ENCODE measurements at places on chromosomes 5 and 9.

DNA sequence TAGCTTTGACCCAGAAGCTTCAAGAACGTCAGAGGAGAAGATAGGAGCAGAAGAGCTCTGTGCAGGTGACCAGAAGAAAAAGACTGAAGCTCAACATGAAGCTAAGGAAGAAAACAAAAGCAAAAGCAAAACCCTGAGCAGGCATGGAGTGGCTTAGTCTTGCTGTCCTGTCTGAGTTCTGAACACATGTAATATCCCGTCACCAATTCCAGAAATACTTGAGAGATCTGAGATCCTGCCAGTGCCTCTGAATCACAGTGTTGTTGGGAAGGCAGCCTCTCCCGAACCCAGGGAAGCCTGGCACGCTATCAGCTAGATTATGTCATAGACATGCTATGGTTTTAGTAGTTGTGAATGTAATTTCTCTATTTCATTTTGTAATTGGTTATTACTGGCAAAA, 235.7 kb downstream of the ICE1 start:
- no peak for DNase-seq

DNA sequence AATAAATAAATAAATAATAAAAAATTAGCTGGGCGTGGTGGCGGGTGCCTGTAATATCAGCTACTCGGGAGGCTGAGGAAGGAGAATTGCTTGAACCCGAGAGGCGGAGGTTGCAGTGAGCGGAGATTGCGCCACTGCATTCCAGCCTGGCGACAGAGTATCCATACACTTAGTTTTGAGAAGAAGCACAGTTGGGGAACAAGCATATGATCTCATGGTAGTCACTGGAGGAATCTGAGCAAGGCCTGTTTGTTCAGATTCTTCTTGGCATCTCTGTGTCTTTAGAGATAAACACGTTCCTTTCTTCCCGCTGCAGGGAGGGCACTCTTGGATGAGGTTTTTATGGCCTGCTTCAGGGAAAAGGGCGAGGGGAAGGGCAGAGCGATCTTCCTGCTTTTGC, 15.6 kb upstream of the DENND1A start:
- no peak for DNase-seq

- no peak for DNase-seq
Observed at GRCh38 chr9:121281614-121282276, 13.8 kb downstream of the GSN start.

GRCh38 chr9:111271047-111271446, 59.0 kb downstream of the OR2K2 start:
- DNase-seq: no peak

GRCh38 chr5:139561655-139562451, 714 bp downstream of the UBE2D2 start:
- no peak for DNase-seq

DNA sequence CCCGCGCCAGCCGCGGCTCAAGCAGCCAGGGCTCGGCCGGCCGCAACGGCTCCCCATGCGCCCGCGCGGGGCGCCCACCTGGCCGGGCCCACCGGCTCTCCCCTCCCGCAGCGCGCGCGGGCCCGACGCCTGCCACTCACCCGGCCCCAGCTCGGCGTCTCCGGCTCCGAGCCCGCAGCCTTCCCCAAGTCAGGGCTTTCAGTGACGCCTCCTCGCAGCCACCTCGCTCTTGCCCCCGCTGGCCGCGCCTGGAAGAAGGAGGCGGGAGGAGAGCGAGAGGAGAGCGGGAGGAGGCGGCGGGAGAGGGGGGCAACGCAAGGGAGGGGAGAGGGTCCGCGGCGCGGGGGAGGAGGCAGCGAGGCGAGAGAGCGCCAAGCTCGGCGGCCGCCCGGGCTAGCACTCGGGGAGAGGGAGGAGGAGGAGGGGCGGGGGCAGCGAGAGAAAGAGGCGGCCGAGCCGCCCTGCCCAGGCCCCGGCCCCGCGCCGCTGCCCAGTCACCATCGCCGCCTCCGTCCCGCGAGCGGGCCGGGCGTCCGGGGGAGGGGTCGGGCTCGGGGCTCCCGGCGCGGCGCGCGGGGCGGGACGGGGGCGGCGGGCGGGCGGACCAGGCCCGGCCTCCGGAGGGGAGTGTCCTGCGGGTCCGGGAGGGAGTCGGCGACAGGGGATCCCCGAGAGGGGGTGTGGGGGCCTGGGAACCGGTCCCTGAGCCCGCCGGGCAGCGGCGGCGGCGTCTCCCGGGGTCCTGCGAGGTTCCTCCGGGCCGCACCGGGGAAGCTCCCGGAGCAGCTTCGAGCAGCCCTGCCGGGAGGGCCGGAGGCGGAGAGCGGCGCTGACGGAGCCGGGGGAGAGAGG, at the start of gene LHFPL2:
TSS of gene LHFPL2 (minus strand) at position 414 of the 852 bp plus-strand sequence. CDS start 138,559 bp downstream, outside the sequence.
- DNase-seq: no peak

DNA sequence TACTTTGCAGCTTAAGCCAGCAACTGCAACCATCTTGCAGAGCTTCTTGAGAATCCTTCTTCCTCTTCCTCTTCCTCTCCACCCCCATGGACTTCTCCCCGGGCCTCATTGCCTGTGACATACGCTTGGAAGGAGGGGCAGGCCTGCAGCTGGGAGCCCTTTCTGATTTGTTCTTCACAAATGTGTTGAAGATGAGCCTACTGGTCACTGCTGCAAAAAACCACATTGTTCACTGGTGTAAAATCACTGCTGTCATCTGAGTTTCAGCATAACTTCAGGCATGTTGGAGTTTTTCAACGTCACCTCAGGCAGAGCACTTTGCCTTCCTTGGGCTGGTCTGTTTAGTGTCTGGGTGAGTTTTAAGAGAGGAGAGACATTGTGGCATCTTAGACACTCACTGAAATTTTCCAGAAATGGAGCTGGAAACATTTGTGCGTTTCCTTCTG, 7.9 kb downstream of the TJP2 start:
- no peak for DNase-seq

GRCh38 chr5:170268884-170269283, 28.7 kb downstream of the LCP2 start:
- DNase-seq: no peak

- DNase-seq: no peak
Observed at GRCh38 chr9:7363777-7364477, 435.7 kb downstream of the DMAC1 start.

DNA sequence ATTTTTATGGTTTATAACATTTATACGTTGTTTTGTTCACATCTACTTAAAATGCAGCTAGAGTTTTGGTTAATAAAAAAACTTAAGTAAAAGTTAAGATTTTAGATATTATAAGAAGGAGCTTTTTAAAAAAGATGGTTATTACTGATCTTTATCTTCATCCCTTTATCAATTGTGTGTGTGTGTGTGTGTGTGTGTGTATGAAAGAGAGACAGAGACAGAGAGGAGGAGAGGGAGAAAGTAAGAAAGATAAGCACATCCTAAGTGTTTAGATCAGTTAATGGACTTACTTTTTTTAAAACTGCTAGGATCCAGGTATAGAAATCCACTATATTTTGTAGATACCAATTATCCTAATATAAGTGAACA, 45.8 kb upstream of the RICTOR start:
- no peak for DNase-seq
